Muscle of leg (tissue), 16 donors: ENCODE measurements at places on chromosomes 11 and 22. TPM values are rescaled to one million over a fixed set of nuclear protein-coding genes. Genes with fewer than 3 reads are reported as not detected.
A peak's percentile ranks its signal among the peaks of the same experiment; 100 is the strongest.

OR51L1 gene
- total RNA-seq: not detected

DNA sequence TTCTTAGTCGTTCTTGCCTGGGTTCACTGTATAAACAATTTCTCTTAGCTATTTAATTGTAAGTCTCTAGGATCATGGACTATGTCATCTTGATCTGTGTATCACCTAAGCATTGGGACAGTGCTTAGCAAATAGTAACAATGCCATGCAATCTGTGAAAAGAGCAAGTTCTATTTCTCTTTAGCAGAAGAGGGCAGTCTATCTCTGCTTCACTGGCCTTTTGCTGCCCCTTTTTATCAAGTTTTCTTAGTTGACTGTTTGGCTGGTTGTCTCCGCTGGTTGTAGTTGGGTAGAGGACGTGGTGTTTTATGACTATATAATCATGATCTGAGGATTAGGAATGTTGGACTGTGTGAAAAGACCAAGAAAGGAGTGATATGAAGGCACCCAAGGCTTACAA is 315.0 kb downstream of the JRKL start:
- no peaks in the 10 kb centered on the region for H3K27me3 ChIP-seq
- no peaks in the 10 kb centered on the region for H3K36me3 ChIP-seq
- no peak for DNase-seq

- no peaks in the 10 kb centered on the region for H3K27me3 ChIP-seq
- no peak for DNase-seq
- no peak overlapping the region for H3K4me3 ChIP-seq
- H3K36me3 ChIP-seq: no peaks in the 10 kb centered on the region
- no peak overlapping the region for H3K27ac ChIP-seq
- H3K4me1 ChIP-seq: peaks cover 2% of the 10 kb centered on the region
These were observed 35.0 kb downstream of the RASSF10 start for GRCh38 chr11:13043912-13044628.

DNA sequence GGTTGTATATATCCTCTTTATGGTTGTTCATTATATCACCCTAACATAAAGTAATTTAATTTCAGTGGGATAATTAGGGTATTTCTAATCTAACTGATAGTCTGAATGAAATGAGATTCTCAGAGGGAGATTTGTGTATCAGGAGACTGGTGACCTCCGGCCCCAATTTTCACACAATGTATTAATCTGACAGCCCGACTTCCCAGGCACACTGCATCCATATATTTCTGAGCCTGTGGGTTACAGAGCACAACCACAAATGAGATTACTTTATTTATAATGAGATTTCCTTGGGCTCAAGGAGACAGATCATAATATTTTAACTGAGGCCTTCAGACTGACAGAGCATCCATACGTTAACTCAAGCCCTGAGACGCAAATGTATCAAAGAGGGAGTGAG is 125.9 kb downstream of the RCN1 start:
- H3K36me3 ChIP-seq: no peaks in the 10 kb centered on the region
- no peaks in the 10 kb centered on the region for H3K27me3 ChIP-seq
- no peak for DNase-seq
- H3K27ac ChIP-seq: no peak overlapping the region

KRTAP5-7 gene
- total RNA-seq: not detected

DNA sequence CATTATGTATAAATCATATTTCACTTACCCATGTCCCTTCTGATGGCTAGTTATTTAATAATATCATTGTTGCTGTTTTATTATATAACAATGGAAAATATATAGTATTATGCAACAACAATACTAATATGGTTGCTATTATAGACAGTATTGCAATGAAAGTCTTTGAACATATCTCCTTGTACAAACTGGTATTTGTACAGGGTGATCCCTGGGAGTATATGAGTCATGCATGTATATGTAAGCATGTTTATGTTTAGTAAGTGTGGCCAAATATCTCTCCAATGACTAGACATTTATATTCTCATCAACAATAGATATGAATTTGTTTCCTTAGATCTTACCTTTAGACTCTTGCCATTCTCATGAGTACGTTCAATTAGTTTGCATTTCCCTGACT is 55.9 kb downstream of the KCNC1 start:
- H3K27ac ChIP-seq: no peak overlapping the region
- H3K36me3 ChIP-seq: no peaks in the 10 kb centered on the region
- H3K27me3 ChIP-seq: no peaks in the 10 kb centered on the region
- DNase-seq: no peak
- no peaks in the 10 kb centered on the region for H3K4me1 ChIP-seq
- no peak overlapping the region for H3K4me3 ChIP-seq

GRCh38 chr22:45499746-45500145 is 2.9 kb upstream of the FBLN1 start:
- H3K27ac ChIP-seq: no peak overlapping the region
- no peaks in the 10 kb centered on the region for H3K36me3 ChIP-seq
- H3K27me3 ChIP-seq: no peaks in the 10 kb centered on the region
- H3K4me1 ChIP-seq: peaks cover 44% of the 10 kb centered on the region
- H3K4me3 ChIP-seq: no peak overlapping the region
- DNase-seq: peak; percentile 61
